ENCODE measurements at places on chromosomes 4 and X.

DNA sequence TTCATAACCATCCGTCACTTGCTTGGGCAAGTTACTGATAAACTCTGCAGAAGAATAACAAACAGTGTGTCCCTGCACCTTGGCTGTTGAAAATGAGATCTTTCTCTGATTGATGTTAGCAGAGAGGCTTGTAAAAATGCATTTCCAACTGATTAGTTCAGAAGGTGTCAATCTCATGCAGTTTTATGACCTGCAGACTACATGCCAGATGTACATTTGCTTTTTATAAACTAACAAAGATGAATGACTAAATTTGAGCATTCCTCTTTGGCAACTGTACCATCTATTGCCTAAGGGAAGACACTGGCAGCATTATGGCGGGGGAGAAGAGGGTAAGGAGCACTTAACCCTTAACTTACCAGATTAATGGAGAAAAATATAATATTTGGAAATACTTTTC lies 192.8 kb downstream of the DCTD start:
- DNase-seq, result no peak

- no peak for DNase-seq
Measured at GRCh38 chr4:142548491-142548890, 297.6 kb downstream of the INPP4B start.

GRCh38 chrX:2320580-2321327 lies 180.0 kb downstream of the DHRSX start:
- DNase-seq, result no peak

DNA sequence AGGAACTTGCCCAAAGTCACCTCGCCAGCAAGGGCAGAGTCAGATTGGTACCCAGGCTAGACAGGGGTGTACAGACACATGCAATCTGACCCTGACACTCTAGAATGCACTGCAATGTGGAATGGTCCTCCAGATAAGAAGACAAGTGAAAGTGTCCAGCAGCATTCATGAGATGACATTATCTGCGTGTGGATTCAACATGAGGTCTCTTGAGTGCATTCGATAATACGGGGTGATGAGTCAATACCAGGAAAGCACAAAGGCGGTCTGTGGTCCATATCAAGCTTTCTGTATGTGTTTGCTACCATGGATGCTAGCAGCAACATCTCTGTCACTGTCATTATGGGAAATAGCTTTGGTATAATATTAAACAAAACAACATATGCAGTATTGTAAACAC lies 6.8 kb upstream of the XAGE3 start:
- no peak for DNase-seq

DNA sequence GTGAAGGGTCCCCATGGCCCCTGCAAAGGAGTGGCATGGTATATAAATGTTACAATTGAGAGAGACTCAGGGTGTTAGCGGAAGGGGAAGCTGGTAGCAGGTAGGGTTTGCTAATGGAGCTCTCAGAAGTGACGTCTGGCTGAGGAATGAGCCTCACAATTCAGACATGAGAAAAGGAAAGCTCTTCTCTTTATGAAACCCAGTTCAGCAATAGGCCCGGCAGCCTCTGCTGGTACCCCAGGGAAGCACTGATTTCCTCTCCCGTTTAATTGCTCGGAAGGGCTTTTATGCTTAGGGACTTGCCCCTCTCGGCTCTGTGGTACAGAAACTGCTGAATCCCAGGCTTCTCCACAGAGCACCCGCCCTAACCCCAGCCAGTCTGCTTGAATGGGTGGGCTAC lies 19.4 kb upstream of the AFAP1 start:
- DNase-seq, result no peak
